Effector CD8-positive, alpha-beta T cell (primary cell): ENCODE measurements at places on chromosomes 12 and 14.

DNA sequence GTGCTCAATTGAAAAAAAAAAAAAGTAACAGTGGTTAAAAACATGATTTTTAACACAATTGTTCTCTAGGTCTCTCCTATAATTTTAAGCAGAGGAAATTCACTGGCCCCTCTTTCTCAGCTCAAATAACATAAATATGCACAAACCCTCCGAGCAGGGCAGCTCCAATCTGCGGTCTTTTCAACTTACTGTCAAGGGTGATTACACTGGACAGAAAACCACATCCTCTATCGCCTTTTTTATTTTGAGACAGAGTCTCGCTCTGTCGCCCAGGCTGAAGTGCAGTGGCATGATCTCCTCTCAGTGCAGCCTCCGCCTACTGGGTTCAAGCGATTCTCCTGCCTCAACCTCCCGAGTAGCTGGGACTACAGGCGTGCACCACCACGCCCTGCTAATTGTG lies 16.5 kb upstream of the GABARAPL1 start:
- no peak for DNase-seq

GRCh38 chr14:101027966-101028365 lies 124.4 kb upstream of the RTL1 start:
- no peak for DNase-seq

GRCh38 chr14:45785240-45785639 lies 532.2 kb upstream of the MIS18BP1 start:
- no peak for DNase-seq

GRCh38 chr12:53575502-53576249 lies 50.5 kb downstream of the ATF7 start:
- no peak for DNase-seq

DNA sequence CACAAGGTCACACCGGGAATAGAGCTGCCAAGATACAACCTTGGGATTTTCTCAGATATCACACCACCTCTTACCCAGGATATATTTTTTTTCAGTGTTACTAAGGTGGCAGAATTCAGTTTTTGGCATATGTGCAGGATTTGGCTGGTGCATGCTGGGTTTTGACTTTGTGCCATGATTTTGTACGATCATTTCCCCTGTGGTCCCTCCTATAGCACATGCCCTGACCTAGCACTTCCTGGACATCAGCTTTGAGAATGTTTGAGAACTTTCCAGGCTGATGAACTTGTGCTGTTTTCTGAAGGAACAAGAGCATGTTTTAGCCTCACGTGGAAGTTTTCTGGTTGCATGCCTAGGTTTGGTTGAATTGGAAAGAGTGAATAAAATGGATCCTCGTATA lies 11.0 kb upstream of the TBPL2 start:
- DNase-seq = no peak

GRCh38 chr14:95440951-95441350 lies 75.5 kb downstream of the SYNE3 start:
- no peak for DNase-seq

- DNase-seq = no peak
Measured at GRCh38 chr14:56221382-56222128, 103.3 kb downstream of the PELI2 start.

DNA sequence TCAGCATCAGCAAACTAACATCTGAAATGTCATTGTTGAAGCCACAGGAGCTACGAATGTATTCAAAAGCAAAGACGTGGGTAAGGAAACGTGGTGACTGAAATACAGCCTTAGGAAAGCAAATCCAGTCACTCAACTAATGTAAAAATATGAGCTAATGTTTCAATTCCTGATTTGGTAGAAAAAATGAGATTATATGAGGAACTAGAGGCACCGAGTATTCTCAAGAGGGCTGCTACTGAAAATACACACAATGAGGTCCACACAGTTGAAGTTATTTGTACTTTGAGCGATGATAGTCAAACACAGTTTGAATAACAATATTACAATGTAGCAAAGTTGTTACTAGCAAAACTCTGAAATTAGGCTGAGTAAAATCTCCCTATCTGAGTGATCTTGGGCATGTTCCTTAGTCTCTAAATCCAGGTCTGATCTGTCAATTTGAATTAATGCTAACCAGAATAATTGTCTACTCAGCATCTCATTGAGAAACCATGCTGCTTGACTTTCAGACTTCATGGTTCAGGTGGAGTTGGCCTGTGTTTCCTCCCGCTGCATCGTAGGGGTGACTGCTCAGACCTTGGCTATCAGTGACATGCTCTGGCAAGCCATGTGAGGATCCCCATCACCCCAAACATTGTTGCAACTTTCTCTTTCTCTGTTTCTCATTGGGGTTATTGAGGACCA lies 467.1 kb upstream of the SOX5 start:
- no peak for DNase-seq

DNA sequence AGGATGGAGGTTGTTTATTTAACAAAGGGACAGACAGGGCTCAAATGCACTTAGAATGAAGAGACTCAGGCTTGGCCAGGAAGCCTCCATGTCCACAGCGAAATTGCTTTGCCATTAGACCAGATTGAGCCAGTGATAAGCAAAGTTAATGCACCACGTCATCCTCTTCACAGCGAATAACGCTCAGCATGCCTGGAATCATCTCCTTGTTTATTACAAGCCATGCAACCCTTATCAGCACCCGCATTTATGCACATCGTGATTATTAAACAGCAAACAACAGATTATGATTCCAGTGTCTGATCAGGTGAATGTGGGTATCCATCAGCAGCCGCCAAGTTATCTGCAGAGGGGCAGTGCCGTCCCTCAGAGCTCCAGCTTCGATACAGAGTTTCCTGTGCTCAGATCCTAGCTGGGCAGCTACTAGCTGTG lies 175.0 kb upstream of the TMEM132C start:
- DNase-seq = no peak

DNA sequence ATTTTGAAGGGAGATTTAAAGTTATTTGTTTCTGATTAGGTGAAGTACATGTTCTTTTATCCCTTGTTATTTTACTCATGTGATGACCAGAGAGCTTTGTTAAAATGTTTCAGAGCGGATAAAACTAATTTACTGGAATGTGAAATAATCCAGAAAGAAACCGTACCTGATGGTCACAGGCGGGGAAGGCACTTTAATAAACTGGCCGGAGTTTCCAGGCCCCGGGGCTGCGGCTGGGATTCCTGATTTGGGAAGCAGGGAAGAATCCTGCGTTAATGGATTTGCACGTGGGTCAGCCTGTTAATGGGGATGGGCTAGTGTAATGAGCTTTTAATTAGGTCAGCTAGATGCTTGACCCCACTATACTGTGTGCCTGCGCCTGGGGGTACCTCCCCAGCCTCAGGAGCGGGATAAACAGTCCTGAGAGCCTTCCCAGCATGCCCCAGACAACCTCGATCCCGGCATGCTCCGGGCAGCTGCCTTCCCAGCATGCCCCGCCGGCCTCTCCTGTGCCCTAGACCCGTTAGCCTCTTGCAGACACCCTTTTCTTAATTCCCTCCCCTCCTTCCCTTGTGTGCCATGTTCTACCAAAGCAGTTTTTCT lies 208.6 kb upstream of the CDKN3 start:
- no peak for DNase-seq

- no peak for DNase-seq
Measured at GRCh38 chr14:85953265-85953664, 423.3 kb downstream of the FLRT2 start.

- DNase-seq = no peak
Measured at GRCh38 chr12:32605326-32606095, 73.6 kb upstream of the DNM1L start.

DNA sequence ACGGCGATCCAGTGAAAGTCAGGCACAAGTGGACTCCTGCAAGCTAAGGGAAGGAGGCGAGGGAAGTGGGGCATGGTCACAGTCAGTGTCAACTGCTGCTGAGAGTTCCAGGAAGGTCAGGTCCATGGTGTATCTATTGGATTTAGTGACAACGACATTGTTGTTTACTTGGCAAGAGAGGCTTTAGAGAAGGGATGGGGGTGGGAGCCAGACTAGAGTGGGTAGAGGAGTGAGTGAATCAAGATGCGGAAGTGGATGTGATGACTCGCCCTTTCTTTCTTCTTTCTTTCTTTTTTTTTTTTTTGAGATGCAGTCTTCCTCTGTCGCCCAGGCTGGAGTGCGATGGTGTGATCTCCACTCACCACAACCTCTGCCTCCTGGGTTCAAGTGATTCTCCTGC lies 12.5 kb downstream of the P2RX7 start:
- DNase-seq = no peak
